ENCODE measurements at places on chromosomes 1 and 21.

DNA sequence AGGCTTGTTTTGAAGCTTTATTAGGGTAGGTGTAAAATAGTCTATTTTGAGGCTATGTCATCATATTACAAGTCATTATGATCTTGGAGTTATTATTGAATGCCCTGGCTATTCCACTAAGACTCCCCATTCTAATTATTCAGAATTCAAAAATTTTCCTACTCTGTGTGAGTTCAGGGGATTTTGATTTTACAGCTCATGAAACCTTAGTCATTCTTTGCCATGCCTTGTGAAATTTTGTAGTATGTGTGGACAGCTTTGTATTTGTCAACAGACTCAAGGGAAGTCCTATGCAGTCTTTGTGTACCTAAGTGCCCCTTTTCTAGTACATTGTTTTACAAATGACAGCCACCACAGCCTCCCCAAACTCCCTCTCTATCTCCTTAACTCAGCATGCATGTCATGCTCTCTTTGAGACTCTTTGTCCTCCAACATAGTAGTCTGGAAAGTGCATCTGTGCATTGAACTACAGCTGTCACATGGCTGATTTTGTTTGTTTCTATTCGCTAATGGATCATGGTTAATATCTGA, 28.0 kb downstream of the CD1D start:
- DNase-seq = no peak
- H3K4me1 ChIP-seq = peaks cover 9% of the 10 kb centered on the region
- H3K27me3 ChIP-seq = peaks cover 21% of the 10 kb centered on the region
- H3K36me3 ChIP-seq = no peaks in the 10 kb centered on the region
- no peak overlapping the region for H3K4me3 ChIP-seq

- H3K4me1 ChIP-seq = peaks cover 19% of the 10 kb centered on the region
- H3K36me3 ChIP-seq = no peaks in the 10 kb centered on the region
- no peak for DNase-seq
These were observed 2.8 kb upstream of the ZNF644 start for GRCh38 chr1:91024481-91025119.

DNA sequence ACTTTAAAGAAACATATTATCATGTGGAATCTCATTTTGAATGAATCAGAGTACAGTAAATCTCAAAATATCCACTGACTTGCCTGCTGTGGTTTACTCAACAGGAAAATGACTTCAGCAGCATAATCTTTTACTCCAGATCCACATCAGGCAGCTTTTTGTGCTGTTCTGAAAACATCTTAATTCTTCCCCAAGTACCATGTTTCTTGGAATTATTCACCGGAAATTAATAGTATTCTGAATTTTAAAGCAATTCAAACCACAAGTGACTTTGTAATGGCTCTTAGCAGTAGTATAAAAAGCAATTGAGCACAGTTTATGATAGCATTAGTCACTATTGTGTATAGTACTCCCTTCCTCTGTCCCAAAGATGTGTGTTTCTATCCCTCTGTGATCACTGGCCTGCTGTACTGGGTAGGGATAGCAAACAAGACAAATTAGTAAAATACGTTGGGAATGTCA, 64.2 kb upstream of the ERRFI1 start:
- DNase-seq = no peak
- peaks cover 29% of the 10 kb centered on the region for H3K4me1 ChIP-seq
- H3K27ac ChIP-seq = peak overlapping the region; percentile 80
- H3K4me3 ChIP-seq = no peak overlapping the region

GRCh38 chr1:5597991-5598823, 394.0 kb downstream of the NPHP4 start:
- no peaks in the 10 kb centered on the region for H3K27me3 ChIP-seq
- no peak overlapping the region for H3K27ac ChIP-seq
- H3K4me3 ChIP-seq = no peak overlapping the region
- H3K36me3 ChIP-seq = no peaks in the 10 kb centered on the region

DNA sequence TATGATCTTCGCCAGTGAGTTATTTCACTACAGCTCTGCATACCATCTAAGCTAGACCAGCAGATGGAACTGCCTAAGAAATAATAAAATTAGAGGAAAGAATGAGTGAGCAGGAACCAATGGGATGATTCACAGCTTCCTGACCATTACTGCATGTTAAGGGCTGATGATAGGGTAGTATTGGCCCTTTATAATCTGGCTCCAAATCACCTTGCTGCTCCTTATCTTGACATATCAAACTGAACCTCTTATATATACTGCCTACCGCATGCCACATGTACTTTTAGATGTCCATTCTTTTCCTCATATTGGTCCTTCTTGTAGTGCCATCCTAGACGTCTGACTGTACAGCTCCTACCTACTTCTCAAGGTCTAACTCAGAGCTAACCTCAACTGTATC, 524.4 kb downstream of the DPYD start:
- H3K4me1 ChIP-seq = no peaks in the 10 kb centered on the region
- H3K36me3 ChIP-seq = no peaks in the 10 kb centered on the region
- DNase-seq = no peak
- H3K27me3 ChIP-seq = no peaks in the 10 kb centered on the region

- no peaks in the 10 kb centered on the region for H3K27me3 ChIP-seq
- no peak overlapping the region for H3K27ac ChIP-seq
- no peak overlapping the region for H3K4me3 ChIP-seq
These were observed 19.8 kb downstream of the HP1BP3 start for GRCh38 chr1:20767271-20767670.

DNA sequence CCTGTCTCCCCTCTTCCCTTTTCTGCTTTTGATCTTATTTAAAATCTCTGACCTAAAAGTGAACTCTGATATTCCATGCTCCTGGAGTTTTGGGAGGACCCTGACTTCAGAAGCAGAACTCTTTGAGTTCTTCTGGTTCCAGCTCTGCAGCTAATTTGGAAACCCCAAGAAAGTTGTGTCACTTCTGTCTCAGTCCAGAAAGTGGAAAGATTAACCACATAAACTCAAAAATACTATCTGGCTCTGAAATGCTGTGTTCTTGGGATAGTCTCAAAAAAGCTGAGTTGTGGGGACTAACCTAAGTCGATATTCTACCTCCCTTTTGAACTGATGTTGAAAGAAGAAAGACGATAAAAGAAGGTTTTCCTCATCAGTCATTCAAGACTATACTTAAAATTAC, 59.8 kb downstream of the ITPKB start:
- no peaks in the 10 kb centered on the region for H3K4me1 ChIP-seq
- H3K27me3 ChIP-seq = no peaks in the 10 kb centered on the region
- no peak overlapping the region for H3K4me3 ChIP-seq
- H3K36me3 ChIP-seq = no peaks in the 10 kb centered on the region
- no peak overlapping the region for H3K27ac ChIP-seq

- peaks cover 32% of the 10 kb centered on the region for H3K36me3 ChIP-seq
- DNase-seq = no peak
- H3K4me1 ChIP-seq = peaks cover 98% of the 10 kb centered on the region
- H3K27me3 ChIP-seq = no peaks in the 10 kb centered on the region
- peak overlapping the region; percentile 80 for H3K27ac ChIP-seq
- no peak overlapping the region for H3K4me3 ChIP-seq
These were observed 6.3 kb downstream of the ZMPSTE24 start for GRCh38 chr1:40264354-40264781.

GRCh38 chr1:82565146-82565545, 764.4 kb downstream of the ADGRL2 start:
- H3K27me3 ChIP-seq = no peaks in the 10 kb centered on the region
- H3K4me3 ChIP-seq = no peak overlapping the region
- no peaks in the 10 kb centered on the region for H3K36me3 ChIP-seq
- no peaks in the 10 kb centered on the region for H3K4me1 ChIP-seq
- no peak overlapping the region for H3K27ac ChIP-seq

DNA sequence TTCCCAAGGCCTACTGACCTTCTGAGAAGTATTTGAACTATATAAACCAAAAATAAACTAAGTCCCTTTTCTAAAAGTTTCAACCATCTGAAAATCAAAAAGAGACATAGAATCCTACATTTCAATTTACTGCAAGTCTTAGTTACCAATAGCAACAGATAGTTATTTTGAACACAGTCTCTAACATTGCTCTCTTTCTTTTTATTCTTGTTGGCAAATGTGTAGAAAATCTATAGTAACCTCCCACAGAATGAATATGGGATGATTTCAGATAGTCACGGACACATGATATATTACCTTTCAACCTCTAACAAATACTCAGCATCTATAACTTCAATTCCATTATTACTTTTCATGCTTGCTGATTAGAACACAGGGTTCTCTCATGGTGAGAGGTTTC, 68.9 kb upstream of the RAB3GAP2 start:
- no peaks in the 10 kb centered on the region for H3K36me3 ChIP-seq
- no peak overlapping the region for H3K27ac ChIP-seq
- H3K4me3 ChIP-seq = no peak overlapping the region
- no peaks in the 10 kb centered on the region for H3K27me3 ChIP-seq
- no peaks in the 10 kb centered on the region for H3K4me1 ChIP-seq

DNA sequence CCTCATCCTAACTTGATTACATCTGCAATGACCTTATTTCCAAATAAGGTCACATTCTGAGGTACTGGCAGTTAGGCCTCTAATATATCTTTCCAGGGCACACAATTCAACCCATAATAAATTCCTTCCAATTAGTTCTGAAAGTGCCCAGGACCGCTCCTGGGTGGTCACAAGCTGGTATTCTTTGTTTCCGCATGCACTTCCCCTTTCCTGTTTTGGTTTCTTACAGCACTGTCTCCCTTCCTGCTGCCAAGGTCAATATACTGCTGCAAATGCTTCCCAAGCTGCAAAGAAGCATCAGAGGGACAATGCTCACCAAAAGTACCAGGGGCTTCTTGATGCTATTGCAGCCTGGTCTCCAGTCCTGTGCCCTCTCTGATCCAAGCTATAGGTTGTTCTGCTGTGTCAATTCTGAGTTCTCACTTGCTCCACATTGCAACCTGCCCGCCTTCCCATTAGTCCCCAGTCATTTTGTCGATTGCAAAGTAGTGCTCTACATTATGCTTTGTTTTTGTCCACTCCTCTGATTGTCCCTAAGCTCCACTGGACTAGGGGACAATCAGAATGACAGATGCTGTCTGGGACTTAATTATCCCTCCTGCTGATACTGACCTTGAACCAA, 13.9 kb upstream of the XPR1 start:
- H3K27me3 ChIP-seq = no peaks in the 10 kb centered on the region
- H3K4me1 ChIP-seq = peaks cover 22% of the 10 kb centered on the region
- H3K4me3 ChIP-seq = no peak overlapping the region
- H3K27ac ChIP-seq = no peak overlapping the region
- no peaks in the 10 kb centered on the region for H3K36me3 ChIP-seq

DNA sequence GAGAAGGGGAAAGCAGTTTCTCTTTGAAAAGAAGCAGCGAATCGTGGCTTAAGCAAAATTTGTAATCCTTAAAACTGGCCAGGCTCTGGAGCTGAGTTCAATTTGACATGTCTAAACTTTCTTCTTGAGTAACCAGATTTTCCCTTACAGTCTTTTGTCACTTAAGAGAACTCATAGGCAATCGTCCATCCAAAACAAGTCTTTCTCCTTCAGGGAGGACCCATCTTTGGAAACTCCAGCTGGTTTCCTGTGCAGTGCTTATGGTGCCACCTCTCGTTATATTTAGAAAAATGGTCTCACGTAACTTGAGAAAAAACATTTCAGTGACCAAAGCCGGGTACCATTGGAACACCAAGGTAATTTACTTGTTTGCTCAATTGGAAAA, 1.8 kb upstream of the PTTG1IP start:
- H3K4me1 ChIP-seq = peaks cover 41% of the 10 kb centered on the region
- no peak for DNase-seq
- H3K27me3 ChIP-seq = no peaks in the 10 kb centered on the region
- H3K4me3 ChIP-seq = peak overlapping the region; percentile 84
- H3K27ac ChIP-seq = peak overlapping the region; percentile 98
- no peaks in the 10 kb centered on the region for H3K36me3 ChIP-seq

- no peak overlapping the region for H3K4me3 ChIP-seq
- no peak for DNase-seq
- no peaks in the 10 kb centered on the region for H3K4me1 ChIP-seq
- no peaks in the 10 kb centered on the region for H3K27me3 ChIP-seq
These were observed 13.1 kb downstream of the MECR start for GRCh38 chr1:29217633-29218032.
